ENCODE measurements at places on chromosomes 12 and 14.

DNA sequence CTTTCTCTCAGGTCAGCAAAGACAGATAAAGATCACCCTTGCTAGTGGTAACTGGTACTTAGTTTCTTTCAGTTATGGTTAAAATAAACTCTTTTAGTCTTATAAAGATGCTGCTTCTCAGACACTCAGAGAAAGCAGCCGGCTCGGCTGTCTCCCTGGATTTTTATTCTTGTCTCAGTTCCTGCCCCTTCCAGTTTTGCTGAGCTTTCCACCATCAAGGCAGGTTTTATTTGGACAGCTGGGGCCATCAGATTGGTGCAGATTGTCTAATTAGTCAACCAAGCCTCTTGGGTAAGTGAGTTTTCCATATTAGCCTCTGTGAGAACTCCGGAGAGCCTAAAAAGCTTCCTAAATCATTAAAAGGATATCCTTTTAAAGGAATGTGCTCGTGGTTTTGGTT is 130.8 kb upstream of the BMP4 start:
- no peak for DNase-seq

DNA sequence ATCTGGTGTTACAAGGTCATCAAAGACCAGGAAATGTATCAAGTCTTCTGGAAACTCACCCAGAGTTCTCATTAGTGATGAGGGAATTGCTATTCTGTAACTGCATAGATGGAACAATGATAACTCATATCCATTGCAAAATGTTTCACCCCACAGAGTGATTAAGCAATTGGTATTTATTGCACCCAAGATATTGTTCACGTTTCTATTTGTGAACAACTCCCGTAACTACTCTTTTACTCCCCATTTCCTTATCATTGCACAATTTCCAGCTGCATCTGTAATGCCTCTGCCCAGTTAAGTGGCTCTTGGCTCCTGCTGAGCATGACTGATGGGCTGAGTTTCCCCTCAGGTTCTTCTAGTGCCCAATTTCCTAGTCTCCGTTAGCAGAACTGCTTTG is 108.7 kb upstream of the PRICKLE1 start:
- peak; percentile 3 for DNase-seq

GRCh38 chr12:69880571-69880970 is 55.5 kb downstream of the MYRFL start:
- DNase-seq, result no peak

DNA sequence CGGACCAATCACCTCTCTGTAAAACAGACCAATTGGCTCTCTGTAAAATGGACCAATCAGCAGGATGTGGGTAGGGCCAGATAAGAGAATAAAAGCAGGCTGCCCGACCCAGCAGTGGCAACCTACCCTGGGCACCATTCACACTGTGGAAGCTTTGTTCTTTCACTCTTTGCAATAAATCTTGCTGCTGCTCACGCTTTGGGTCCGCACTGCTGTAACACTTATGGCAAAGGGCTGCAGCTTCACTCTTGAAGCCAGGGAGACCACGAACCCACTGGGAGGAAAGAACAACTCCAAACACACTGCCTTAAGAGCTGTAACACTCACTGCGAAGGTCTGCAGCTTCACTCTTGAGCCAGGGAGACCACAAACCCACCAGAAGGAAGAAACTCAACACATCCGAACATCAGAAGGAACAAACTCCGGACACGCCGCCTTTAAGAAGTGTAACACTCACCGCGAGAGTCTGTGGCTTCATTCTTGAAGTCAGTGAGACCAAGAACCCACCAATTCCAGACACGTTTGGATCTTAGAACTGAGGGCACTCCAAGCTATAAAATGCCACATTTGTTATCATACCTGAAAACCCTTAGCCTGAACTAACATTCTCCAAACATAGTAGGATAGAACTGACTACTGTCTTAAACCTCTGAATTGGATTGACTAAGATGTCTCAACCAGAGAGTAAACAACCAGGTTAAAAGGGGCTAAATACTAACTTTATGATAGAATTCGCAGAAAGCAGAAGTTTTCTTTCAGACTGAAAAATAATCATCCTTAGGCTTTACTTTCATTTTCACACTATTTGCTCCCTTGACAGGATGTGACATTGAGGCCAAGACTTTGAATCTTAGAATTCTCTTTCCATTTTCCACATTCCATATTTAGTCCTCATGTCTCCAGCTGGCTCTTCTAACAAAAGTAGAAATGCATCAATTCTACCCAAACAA is 33.6 kb downstream of the CDKL1 start:
- DNase-seq, result peak; percentile 54
